ENCODE measurements at places on chromosomes 3 and 15.
A peak's percentile ranks its signal among the peaks of the same experiment; 100 is the strongest.

DNA sequence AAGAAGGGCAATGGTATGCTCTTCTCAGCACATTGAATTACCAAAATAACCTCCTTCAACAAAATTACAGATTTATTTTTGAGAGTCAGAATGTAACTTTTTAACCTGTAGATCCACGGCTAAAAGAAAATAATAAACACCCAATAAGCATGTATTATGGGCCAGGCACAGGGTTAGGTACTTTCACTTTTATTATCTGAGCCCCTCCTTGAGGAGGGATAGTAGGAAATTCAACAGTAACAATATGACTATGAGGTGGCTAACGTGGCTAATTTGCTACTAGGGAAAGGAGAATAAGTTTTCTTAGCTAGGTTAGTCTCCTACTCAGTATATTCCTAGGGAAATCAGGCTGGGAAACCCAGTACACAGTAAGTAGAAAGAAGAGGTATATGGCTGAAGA lies 306.9 kb downstream of the GAP43 start:
- DNase-seq = no peak

- no peak for DNase-seq
Observed at GRCh38 chr3:69389520-69390248, 3.8 kb upstream of the FRMD4B start.

DNA sequence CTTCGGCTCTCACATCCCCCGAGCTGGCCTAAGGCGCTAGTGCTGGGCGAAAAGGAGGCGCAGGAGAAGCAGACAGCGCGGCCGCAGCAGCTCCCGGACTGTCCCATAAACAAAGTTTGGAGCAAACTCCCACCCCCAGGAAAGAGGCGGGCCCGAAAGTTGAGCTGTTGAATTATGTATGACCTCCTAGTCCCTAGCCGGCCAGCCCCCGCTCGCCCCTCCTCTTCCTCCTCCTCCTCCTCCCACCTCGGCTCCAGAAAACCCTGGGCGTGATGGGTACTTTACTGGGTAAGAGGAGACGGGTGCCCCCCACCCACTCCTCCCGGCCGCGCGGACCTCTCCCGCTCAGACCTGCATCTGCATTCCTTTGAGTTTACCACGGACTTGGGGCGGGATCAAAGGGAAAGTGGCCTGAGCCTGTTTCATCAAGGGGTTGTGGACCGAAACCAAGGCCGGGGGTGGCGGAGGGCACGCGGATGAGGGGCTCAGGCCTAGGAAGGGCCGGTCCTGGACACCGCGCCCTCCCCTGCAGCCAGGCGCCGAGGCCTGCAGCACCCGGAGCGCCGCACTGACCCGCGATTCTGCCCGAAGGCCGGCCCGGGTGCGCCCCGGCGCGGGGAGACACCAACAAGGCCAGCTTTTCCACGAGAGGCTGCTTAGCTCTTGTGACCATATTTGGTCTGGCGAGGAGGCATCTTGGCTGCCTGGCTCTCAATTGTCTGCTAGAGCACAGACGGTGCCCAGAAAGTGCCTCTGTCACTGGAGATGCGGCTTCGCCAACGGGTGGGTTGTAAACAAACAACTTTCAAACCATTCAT lies at the start of gene WWTR1:
Gene WWTR1, minus strand, starts transcription at position 100 of the 818 bp plus-strand sequence. CDS start 719 bp downstream, outside the sequence.
- peak; percentile 11 for DNase-seq

DNA sequence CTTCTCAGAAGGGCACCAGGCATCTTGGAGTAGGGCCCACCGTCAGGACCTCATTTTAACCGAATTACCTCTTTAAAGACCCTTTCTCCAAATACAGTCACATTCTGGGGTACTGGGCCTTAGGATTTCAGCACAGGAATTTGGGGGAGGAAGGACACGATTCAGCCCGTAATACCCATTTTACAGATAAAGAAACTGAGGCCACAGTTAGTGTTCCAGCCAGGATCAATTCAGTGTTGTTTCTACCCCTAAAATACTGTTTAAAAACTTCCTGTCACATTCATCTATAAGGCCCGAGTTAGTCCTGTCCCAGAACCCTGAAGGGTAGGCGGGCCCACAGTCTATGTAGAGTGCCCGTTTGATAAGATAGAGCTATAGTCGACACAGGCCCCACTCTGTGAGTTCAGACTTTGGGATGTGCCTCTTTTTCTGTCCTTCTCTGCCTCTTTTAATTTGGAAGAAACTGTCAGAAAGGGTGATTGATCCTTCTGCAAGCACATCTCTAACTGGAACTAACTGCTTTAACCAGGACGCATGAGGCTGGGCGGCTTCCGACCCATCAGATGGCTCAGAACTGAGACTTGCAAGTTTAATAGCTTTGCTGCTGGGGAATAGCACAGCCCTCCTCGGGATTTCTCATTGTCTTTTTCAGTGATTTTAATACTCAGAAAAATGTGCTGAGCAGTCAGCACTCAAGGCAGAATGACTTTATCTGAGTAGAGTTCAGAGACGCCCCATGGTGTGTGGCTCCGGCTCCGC lies 19.5 kb downstream of the BFSP2 start:
- no peak for DNase-seq

DNA sequence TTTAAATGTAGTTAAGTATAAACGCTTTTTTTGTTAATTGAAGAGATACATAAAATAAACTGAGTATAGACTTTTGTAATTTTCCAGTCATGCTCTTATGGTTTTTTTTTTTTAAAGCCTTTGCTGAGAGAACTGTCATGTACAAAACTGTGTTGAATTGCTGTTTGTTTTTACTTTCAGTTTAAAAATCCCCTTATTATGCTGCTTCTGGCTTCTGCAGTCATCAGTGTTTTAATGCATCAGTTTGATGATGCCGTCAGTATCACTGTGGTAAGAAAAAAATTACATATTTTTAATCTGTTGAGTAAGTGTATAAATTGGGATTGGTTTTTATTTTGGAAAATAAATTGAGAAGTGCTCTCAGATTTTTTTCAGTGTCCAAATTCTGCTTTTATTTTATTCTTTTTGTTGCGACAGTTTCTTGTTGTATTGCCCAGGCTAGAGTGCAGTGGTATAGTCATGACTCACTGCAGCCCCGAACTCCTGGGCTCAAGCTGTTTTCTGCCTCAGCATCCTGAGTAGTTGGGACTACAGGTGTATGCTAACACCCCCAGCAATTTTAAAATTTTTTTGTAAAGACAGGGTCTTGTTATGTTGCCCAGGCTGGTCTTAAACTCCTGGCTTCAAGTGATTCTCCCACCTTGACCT lies 40.7 kb downstream of the ATP2C1 start:
- DNase-seq = no peak

DNA sequence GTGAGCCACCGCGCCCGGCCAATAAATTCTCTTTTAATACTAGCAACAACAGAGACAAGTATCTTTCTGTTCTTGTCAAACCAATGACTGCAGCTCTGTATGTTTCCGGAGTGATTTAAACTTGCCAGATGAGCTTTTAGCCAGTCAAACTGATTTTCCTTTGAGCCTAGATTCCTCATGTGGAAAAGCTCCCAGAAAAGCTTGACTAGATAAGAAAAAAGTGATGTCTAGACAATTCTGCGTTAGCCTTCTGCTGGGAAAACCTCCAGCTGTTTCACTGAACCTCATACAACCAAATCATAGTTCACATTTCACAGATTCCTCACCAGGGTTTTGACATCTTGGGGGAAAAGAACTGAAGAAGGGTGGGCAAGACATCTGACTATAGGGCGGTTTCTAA lies 78.6 kb downstream of the MAGI1 start:
- DNase-seq = no peak

DNA sequence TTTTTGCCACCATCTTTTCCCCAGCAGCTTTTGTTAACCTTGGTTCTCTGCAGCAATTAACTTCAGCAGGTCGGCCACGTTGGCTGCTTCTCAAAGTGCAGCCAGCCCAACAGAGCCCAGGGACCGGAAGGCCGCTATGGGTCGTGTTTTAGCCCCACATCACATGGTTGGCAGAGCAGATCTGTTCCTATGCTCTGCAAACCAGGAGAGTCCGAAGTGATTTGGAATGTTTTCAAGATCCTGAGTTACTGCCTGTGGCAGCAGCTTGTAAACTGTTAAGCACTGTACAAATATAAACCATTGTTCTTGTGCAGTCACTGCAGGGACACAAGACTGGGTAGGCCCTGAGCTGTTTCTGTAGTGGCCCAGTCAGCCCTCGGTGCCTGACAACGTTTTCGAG lies 69.6 kb upstream of the MYZAP start:
- no peak for DNase-seq

DNA sequence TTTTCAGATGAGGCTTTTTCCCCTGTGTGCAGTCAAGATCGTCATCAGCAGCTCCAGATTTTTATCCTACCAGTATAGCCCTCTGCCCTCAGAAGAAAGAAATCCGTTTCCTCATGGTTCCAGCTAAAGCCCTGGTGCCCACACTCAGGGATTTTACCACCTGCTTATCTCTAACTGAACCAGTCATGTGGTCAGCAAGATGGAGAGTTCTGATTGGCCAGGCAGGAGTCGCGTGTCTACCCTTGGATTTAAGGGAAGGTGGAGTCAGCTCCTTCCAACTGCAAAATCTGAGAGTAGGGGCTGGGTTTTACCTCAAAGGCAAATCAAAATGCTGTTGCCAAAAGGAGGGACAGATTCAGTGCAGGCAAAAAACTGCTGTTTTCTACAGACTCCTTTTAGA lies 135.3 kb downstream of the LRTM1 start:
- DNase-seq = no peak

- DNase-seq = no peak
Observed at GRCh38 chr3:44093531-44093930, 148.2 kb upstream of the TOPAZ1 start.

- DNase-seq = no peak
Observed at GRCh38 chr15:89098281-89098680, 10.0 kb downstream of the ABHD2 start.

GRCh38 chr3:85890043-85890555 lies 931.3 kb downstream of the CADM2 start:
- DNase-seq = no peak

DNA sequence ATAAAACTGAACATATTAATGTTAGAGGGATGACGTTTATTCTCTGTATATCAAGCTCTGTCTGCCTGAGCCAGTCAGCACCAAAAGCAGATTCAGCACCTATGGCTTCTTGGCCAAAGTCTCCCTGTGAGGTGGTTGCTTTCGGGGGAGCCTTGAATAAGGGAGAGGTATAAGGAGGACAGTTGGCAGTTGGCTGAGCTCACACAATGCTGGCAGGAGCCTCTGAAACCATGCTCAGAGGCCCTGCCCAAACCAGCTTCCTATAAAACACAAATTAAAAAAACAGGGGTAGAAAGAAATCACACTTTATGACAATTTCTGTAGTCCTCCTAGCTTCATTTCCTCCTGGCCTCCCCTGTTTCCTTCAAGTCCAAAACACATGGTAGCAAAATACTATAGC lies 18.8 kb downstream of the ARHGEF3 start:
- no peak for DNase-seq

DNA sequence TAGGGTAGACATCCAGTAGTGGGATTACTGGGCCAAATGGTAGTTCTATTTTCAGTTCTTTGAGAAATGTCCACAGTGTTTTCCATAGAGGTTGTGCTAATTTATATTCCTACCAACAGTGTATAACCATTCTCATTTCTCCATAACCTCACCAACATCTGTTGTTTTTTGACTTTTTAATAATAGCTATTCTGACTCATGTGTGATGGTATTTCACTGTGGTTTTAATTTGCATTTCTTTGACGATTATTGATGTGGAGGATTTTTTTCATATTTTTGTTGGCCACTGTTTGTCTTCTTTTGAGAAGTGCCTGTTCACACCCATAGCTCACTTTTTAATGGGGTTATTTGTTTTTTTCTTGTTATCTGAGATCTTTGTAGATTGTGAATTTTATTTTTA lies 125.2 kb downstream of the CFAP20DC start:
- DNase-seq = no peak

GRCh38 chr3:19934098-19934566 lies at the start of gene EFHB:
EFHB (minus strand) TSS chr3:19934217; CDS start chr3:19934018, 199 bp downstream.
- DNase-seq = no peak

- DNase-seq = no peak
Observed at GRCh38 chr3:22887664-22888291, 315.3 kb upstream of the UBE2E2 start.

DNA sequence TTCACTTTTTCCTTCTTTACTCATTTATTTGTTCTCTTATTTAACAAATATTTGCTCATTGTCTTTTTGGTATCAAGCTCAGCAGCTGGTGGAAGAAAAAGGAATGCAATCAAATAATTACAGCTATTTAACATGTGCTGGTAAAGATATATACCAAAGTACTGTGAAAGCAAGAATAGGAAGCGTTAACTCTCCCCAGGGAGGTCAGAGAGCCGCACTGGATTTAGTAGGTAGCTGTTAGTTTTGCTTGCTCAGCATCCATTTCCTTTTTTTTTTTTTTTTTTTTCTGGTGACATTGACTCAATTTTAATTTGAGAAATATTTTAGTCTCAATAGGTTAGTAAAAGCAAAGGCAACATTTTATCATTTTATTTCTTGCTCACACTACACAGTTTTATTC lies 308.5 kb upstream of the MDFIC2 start:
- DNase-seq = no peak

GRCh38 chr15:66685638-66686150 lies 16.3 kb upstream of the SMAD6 start:
- no peak for DNase-seq

GRCh38 chr3:156251424-156251823 lies 131.0 kb downstream of the KCNAB1 start:
- no peak for DNase-seq

DNA sequence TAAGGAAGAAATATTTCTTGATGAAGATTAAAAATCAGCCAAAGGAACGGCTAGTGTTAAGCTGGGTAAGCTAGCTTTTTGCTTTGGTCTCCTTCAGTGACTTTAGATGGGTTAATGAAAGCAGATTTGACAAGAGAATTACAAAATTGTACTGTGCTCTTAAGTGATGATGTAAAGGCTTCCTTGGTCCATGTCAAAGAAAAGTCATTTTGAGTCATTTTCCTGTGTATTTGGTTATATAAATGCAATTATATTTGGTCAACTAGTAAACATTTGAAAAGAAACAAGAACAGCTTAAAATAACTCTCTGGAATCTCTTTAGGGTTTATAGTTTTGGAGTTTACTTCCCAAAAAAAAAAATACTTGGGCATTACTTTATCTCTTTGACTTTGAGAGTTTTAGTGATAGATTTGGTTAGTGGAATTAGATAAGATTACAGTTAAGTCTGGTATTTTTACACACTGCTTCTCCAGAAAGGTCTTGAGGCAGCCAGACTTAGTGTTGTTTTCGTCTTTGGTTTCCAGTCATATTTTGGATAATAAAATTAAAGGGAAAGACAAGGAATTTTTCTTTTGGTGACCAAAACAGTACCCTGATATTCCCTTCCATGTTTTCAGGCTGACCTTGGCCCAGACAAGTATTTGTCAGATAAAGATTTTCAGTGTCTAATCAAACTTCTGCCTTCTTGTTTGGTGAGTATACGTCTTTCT lies 42.3 kb downstream of the PDHB start:
- DNase-seq = no peak

- no peak for DNase-seq
Observed at GRCh38 chr3:194929578-194929960, 243.9 kb downstream of the FAM43A start.

Data from T-helper 2 cell (primary cell).